ENCODE measurements at places on chromosomes 4 and X.

DNA sequence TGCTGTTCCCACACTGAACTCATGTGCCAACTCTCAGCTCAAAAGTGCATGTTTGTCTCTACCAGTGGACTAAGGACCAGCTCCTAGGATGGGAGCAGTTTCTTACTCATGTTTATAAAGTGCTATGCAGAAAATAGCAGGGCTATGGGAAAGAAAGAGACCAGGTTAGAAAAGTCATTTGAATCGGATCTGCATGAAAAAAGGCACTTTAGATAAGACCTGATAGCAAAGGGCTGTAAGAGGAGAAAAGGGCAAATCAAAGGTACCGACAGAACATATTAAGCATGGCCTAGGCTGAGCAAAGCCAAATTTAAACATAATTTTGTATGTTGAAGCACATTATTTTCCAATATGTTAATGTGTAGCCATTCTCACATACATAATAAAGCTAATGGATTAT, 362.3 kb upstream of the ZFP42 start:
- H3K4me1 ChIP-seq: no peaks in the 10 kb centered on the region
- no peak overlapping the region for H3K27ac ChIP-seq
- H3K27me3 ChIP-seq: no peaks in the 10 kb centered on the region
- H3K4me3 ChIP-seq: no peak overlapping the region

DNA sequence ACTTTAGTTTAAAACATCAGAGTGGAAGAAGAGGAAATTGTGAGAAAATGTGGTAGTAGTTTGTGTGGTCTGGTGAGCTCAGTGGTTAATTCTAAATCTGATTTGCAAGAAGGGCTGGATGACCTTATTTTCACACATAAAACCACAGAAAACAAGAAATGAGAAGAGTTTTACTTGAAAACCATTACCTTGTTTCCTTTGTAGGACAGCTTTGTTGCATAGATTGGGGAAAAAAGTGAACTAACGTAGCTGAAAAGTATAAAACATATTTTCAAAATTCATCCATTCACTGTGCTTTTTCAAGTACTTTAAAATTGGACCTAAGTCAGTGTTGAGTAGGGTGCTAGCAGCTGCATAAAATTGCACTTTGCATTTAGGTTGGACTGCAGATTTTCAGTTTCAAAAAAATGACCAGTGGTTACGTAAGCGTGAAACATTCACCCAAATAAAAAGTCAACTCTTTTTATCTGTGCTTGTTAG, 211.3 kb downstream of the ARHGAP10 start:
- H3K36me3 ChIP-seq: no peaks in the 10 kb centered on the region
- H3K4me1 ChIP-seq: no peaks in the 10 kb centered on the region
- H3K27ac ChIP-seq: no peak overlapping the region
- no peak overlapping the region for H3K4me3 ChIP-seq

- no peaks in the 10 kb centered on the region for H3K27me3 ChIP-seq
- no peak for DNase-seq
- H3K36me3 ChIP-seq: no peaks in the 10 kb centered on the region
- no peak overlapping the region for H3K4me3 ChIP-seq
- H3K4me1 ChIP-seq: no peaks in the 10 kb centered on the region
- no peak overlapping the region for H3K27ac ChIP-seq
Observed at GRCh38 chrX:3504916-3505315, 158.5 kb upstream of the MXRA5 start.

- no peak overlapping the region for H3K27ac ChIP-seq
- no peaks in the 10 kb centered on the region for H3K27me3 ChIP-seq
- no peak overlapping the region for H3K4me3 ChIP-seq
- no peaks in the 10 kb centered on the region for H3K36me3 ChIP-seq
Observed at GRCh38 chr4:48710446-48711209, 69.5 kb downstream of the FRYL start.
